ENCODE measurements at places on chromosomes 12 and 14.

DNA sequence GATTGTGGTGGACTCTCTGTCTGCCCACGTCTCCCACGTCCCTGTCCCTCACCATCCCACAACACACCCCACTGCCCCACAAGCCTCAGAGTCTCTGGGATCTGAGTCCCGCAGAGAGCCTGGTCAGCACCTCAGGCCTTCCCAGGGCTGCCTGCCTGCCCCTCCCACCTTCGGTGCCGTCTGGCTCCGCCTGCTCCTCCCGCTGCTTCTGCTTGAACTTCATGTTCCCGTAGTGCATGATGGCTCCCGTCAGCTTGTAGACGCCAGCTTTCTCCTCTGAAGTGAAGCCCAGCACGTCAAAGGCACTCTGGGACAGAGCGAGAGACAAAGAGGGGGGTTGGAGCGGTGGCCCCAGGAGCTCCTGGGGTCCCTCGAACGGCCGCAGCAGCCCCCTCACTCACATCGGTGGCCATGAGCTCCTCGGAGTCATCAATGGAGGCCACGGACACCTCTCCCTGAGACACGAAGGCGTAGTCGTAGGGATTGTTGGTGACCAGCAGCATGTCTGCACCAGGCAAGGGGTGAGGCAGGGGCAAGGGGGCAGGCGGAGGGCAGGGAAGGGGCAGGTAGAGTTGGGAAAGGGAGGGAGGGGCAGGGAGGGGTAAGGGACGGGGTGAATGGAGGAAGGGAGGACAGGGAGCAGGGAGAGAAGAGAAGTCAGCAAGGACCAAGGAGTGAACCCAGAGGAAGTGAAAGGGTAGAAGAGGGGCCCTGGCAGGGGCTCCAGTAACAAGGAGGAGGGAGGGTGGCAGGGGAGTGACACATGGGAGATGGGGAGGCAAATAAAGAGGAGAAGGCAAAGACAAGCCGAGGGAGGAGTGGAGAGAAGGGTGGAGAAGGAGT is 5.6 kb downstream of the MYH6 start:
- no peak for DNase-seq

- DNase-seq: no peak
Observed at GRCh38 chr12:112944024-112944690, 5.9 kb downstream of the OAS3 start.

DNA sequence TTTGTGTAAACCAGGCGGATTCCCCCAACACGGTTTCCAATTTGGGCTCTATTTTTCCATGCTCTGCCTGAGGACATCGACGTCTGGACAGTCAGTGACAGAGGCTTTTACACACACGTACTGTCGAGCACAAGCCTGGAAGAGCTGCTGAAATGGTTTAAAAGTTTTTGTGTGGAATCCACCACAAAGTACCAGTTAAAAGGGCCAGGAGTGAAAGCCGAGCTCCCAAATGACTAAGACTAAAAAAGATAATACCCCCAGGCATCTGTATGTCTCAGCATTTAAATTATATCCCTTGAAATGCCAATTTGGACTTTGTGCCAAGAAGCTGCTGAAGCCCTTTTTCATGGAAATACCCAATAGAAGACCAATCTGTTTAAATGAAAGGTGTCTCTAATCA is 173.2 kb downstream of the EGLN3 start:
- DNase-seq: no peak

DNA sequence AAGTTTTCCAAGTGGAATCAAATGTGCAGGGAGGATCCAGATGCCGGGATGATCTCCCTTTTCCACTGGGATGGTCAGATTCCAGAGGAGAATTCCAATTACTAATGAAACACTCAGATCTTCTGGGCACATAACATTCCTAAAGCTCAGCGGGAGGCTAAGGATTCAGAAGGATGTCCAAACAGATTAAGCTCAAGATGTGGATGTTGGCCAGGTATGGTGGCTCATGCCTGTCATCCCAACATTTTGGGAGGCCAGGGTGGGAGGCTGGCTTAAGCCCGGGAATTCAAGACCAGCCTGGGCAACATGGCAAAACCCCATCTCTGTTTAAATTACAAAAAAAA is 62.0 kb upstream of the PNMA1 start:
- DNase-seq: no peak

- no peak for DNase-seq
Observed at GRCh38 chr14:100058777-100059437, 6.3 kb upstream of the EVL start.

GRCh38 chr12:13780453-13780852 is 200.9 kb downstream of the GRIN2B start:
- DNase-seq: no peak

Data from iris pigment epithelial cell (primary cell).